ENCODE measurements at places on chromosomes 11 and 22.

DNA sequence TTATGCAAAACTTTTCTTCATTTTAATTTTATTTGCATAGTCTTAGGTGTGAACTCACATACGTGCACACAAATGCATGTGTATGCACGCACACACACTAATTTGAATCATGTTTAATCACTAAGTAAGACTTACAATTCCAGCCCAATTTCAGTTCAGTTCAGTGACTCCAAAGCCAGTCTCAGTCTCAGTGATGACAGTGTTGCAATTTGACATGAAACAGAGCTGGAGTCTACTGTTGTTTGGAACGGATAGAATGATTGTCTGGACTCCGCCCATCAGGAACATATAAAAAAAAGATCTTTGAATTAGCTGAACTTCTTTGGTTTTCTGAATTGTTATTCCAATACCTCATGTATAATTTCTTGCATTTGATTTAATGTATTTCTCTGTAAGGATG lies 14.9 kb upstream of the OR51S1 start:
- DNase-seq, result no peak

GRCh38 chr11:128874427-128874826 lies 7.3 kb upstream of the KCNJ1 start:
- DNase-seq, result no peak

DNA sequence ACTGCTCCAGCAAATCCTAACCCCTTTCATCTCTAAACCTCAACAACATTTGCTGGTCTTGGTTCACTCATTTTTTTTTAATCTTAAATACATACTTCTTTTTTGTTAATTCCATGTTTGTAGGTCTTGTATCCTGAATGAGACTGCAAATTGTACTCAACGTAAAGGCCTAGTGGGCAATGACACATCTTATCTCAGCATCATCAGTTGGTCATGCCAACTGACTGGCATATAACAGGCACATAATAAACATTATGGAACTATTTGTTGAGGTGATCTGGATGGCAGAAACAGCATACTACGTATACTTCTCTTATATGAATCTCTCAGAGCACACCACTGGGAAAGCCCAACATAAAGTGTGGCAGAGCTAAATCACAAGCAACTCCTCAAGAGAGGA lies 116.7 kb downstream of the RBFOX2 start:
- DNase-seq, result no peak

- DNase-seq, result no peak
These were observed 225.2 kb downstream of the BRD1 start for GRCh38 chr22:49602481-49602880.

DNA sequence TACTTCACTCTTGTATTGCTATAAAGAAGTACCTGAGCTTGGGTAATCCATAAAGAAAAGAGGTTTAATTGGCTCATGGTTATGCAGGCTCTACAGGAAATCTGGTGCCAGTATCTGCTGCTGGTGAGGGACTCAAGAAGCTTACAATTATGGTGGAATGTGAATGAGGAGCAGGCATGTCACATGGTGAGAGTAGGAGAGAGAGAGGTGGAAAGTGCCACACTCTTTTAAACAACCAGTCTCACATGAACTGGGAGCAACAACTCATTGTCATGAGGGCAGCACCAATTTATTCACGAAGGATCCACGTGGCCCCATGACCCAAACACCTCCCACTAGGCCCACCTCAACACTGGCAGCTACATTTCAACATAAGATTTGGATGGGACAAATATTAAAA lies 24.6 kb upstream of the IGLL5 start:
- DNase-seq, result no peak

DNA sequence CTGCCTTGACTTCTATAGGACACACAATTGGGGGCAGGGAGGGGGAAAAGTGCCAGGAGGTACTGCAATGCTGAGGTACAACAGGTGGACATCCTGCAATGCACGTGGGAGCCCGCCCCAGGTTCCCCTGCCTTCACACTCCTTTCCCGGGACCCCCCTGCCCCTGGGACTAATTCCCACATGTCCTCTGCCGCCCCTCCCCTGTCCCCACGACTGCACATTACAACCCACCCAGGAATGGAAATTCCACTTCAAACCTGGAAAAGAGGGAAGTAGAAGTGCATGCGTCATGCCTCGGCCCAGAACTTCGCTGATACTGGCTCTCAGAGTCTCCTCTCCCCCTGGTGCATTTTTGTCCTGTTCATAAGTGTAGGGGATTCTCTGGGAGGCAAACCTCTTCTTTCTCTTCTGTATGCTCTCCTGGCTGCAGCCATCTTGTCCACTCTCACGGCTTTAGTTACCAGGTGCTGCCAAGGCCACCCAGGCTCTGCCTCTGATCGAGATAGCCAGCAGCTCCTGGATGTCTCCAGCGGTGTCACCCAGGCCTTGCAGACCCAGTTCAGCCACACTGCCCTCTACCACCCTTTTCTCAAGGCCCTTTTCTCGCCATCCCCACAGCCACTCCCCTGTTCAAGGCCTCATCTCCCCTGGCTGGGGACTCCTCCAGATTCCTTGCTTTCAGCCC lies 43.7 kb downstream of the GDPD5 start:
- DNase-seq, result no peak

DNA sequence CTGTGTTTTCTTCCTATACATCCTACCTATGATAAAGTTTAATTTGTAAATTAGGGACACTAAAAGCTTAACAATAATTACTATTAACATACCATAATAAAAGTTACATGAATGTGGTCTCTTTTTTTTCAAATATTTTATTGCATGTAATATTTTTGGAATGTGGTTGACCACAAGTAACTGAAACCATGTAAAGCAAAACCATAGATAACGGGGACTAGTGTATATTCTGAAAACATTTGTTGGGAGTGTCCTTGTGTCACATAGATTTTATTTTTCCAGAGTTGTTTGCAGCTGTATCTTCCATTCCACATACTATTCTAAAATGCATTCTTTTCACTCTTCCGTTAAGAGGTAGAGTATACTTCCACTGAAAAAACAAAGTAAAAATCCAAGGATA lies 200.4 kb downstream of the KIF18A start:
- DNase-seq, result no peak

- no peak for DNase-seq
These were observed 272.5 kb downstream of the NTM start for GRCh38 chr11:131642756-131643531.

DNA sequence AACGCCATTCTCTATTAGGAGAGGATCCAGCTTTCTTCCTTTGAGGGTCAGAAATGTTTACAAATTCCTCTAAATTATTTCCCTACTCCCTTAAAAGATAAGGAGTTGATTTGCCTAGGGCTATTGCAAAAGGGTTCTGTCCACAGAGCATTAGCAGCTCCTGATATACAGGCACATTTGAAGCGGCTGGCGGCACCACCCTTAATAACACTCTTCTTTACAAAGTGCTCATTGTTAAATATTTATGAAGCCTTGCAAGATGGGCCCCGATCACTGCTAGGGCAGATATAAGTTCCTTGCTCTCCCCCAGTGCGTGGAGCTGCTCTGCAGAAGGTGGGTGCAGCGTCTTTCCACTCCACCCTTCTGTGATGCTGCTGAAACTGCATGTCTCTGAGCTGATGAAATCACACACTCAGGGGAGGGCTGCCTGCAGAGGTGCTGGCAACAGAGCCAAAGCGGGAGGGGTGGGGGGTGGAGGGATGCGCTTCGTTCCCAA lies 116.7 kb upstream of the NTM start:
- DNase-seq, result peak; percentile 50

- no peak for DNase-seq
These were observed 21.6 kb downstream of the MGAT3 start for GRCh38 chr22:39478441-39478850.

GRCh38 chr22:50308597-50308935 lies 1.1 kb upstream of the PLXNB2 start:
- DNase-seq, result peak; percentile 62

- DNase-seq, result no peak
These were observed 1.5 kb upstream of the TOLLIP start for GRCh38 chr11:1310772-1311468.

- DNase-seq, result no peak
These were observed 990.2 kb downstream of the BRD1 start for GRCh38 chr22:48837341-48837935.

DNA sequence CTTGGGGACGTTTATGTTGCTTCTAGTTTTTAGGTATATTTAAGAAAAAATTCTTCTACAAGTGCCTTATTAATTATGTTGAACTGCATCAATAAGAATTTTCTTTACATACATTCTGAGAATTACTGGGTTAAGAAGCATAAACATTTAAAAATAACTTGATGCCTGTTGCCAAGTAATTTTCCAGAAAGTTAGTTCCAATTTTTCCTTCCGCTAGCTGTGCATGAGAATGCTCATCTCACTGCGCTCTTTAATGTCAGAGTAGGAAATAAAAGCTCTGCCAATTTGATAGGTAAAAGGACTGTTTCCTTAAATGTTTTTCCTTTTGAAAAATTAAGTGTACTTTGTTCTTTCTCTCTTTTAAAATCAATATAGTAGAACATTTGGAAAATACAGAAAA lies 113.1 kb upstream of the ZBED5 start:
- no peak for DNase-seq

- no peak for DNase-seq
These were observed 321.9 kb downstream of the MIAT start for GRCh38 chr22:26979294-26979693.

All from pons (tissue), 1 donor.